ENCODE measurements at places on chromosomes 6 and 20.

DNA sequence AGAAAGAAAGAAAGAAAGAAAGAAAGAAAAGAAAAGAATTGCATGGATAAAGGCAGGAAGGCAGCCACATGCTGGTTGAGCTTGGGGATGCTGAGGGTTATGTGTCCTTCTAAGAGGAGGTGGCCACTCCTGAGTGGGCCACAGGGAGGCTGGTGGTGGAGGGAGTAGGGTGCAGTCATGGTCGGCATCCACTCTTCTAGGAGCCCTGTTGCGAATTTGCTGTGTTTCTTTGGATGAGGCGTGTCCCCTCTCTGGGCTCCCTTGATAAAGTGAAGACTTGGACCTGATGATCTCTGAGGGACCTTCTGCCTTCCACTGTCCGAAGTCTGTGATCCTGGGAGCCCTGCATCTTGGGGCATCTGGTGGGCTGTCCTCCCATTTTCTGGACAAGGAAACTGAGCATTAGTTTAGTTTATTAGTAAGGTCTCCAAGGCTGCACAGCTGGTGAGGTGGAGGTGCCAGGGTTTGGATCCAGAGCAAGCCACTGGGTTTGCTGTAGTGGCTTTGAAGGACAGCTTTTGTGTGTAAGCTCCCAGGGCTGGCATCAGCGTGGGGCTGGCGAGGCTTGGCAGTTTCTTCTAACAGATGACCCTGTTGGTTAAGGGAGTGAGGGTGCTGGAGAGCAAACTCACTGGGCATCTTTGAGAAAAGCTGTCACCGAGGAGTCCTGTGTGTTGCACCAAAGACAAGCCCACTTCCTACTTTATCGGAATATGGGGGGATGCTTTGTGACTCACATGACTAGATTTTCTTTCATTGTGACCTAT lies 4.3 kb downstream of the DLGAP4 start:
- no peak for DNase-seq

DNA sequence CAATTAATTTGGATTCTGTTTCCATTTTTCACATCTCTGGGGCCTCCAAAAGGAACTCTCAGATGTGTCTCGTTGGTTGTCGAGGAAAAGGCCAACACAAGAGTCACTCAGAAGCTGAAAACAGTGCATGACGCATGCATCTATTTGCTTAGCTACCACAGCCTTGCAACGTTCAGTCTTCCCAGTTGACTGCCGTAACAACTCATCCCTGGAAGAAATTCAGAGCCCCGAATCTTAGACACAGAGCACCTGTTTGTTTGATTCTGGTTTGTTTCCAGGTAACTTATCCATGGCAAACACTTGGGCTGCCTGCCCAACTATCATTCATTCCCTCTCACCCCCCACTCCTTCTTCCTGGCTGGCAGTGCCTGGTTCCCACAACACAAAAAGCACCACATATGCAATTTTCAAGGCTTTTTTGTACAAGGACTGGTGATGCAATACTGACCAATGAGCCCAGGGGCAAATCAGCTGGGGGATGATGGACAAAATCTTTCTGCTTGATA lies 60.5 kb downstream of the ZMYND8 start:
- DNase-seq: no peak

DNA sequence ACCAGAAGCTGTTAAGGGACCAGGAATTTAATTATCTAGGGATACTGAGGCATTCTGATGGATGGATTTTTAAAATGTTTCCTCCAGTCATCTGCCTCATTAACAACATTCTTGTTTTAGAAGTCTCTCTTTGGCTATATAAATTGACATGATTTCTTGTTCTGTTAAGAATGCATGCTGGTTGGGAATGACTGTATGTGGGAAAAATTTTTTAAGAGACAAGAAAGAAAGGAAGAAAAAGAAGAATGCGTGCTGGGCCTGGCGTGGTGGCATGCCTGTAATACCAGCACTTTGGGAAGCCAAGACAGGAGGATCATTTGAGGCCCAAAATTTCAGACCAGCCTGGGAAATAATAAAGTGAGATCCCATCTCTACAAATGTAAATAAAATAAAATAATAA lies 203.6 kb downstream of the GJA1 start:
- no peak for DNase-seq

DNA sequence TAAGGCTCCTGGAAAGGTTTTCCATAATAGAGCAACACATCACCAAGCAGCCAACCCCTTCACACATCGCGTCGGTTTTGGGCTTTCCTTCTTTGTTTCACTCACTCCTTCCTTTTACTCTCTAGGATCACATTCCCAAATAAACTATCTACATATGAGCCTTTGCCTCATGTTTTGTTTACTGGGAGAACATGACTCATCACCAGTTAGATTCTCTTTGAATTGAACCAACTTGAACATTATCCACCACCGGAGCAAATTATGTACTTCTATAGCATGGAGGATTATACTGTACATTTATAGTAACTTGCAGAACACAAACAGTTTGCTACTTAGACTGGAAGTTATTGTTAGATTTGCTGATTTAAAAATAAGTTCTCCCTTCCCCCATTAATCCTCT lies 41.0 kb downstream of the SAMD5 start:
- DNase-seq: no peak

DNA sequence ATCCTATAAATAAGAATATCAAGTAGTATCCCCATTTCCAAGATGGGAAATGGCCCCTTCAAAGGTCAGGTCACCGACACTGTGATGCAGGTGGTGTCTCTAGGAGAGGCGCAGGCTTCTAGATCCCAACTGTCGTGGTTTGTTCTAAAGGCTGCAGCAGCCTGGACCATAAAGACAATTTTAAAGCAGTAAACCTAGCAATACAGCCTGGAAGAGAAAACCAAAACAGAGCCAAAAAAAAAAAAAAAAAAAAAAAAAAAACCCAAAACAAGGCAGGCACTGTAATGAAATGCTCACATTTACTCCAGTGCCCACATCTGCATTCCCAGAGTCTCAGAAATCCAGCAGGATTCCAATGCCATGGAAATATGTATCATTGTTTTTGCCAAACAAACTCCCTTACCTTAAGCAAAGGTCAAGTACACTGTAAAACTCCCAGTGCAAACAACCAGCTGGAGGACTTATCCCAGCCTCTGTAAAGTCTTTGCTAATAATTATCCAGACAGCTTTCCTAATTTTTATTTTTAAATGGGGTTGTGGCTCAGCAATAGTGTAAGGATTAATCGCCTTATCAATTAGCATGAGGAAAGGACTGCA lies 98.2 kb downstream of the PSMG4 start:
- no peak for DNase-seq

- DNase-seq: no peak
Observed at GRCh38 chr20:33875534-33876026, 64.4 kb downstream of the CHMP4B start.

- DNase-seq: no peak
Observed at GRCh38 chr20:14235355-14235754, 102.1 kb downstream of the FLRT3 start.

- DNase-seq: no peak
Observed at GRCh38 chr6:30889921-30890645, 5.8 kb downstream of the DDR1 start.

GRCh38 chr6:14270925-14271788 lies 153.6 kb downstream of the CD83 start:
- no peak for DNase-seq

DNA sequence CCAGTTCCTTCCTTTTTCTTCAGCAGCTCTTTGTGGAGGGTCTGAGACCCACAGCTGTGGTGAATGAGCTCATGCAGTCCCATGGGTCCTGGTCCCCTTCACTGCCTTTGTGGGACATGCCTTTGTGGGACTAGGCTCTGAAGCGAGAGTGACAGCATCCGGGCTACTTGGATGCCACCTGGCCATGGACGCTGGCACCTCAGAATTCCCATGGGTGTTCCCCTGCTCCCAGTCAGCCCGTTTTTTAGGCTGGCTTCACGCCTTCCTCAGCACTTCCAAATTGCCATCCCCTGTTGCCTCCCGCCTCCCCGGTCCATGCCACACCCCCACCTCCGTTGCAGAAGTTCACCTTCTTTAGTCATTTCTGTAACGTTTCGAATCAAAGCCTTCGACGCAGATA lies 45.1 kb downstream of the RAMACL start:
- DNase-seq: no peak

- no peak for DNase-seq
Observed at GRCh38 chr6:120700001-120700400, 634.3 kb downstream of the TBC1D32 start.

- DNase-seq: no peak
Observed at GRCh38 chr20:43913291-43914025, 1.2 kb upstream of the TOX2 start.

- DNase-seq: no peak
Observed at GRCh38 chr6:101883505-101883904, 490.0 kb downstream of the GRIK2 start.

DNA sequence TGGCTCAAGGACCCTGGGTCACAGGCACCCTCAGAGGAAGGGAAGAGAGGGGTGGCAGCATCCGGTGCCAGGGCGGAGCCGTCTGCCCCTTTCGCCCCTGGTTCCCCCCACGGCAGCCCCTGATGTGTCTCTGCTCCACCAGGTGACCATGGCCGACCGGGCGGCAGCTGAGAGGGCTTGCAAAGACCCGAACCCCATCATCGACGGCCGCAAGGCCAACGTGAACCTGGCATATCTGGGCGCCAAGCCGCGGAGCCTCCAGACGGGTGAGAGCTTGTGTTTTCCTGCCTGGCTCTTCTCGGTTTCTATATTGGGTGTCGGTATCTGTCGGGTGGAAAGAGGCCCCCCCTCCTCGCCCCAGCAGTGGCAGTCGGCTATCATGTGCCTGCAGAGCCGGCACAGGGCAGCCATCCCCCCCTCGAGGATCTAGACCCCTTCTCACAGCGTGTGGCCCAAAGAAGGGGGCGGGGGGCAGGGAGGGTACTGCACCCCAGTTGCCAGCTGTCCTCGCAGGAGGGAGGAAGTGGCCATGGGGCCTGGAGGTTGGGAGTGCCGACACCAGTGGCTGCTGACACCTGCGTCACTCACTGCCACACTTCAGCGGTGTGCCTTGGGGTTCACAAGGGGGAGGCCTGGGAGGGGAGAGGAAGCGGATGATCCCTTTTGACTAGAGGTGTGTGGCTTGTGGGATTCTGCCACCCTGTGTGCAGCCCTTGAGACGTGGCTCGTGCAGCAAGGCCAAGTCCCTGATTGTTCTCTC lies 1.5 kb downstream of the RBM38 start:
- no peak for DNase-seq

DNA sequence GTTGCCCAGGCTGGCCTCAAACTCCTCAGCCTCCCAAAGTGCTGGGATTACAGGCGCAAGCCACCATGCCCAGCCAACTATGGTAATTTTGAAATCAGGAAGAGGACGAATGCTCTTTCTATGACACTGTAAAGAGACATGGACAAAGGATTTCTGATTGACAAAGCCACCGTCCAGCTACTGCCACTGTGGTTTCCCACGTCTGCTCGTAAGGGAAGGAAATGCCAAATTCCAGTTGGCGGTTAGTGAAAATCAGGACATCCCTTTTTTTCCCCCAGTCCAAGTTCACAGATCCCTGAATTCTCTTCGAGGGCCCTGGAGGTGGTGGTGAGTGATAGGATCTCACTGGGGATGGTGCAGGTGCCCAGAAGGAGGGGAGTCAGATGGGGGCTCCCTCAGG lies 31.2 kb downstream of the SNAI1 start:
- no peak for DNase-seq
